ENCODE measurements at places on chromosomes 13 and 19.

DNA sequence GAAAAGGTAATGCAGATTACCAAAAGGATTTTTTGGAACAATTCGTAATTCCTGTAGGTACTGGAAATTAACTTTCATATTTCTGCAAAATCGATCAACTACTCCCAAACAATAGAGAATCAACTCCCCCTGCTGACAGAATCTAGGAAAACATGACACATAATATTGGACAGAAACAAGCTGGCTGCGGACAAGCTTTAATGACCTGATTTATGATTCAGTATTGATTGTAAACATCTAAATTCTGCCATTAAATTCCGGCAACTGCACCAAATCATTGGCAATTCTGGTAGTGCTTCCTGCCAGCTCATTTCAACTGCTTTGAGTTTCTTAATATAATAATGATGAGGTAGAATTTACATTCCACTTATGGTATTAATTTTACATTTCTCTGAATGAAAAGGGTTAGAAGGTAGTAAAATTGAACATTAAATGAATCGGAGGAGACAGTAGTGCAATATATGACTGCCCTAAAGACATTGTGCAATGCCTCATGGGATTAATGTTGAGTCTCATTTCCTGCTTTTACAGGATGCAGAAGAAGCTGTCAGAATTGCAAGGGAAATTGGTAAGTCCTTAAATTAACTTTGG, 146.5 kb downstream of the PCCA start:
- DNase-seq = peak; percentile 20

GRCh38 chr13:28043224-28043623, 54.7 kb upstream of the URAD start:
- DNase-seq = no peak

DNA sequence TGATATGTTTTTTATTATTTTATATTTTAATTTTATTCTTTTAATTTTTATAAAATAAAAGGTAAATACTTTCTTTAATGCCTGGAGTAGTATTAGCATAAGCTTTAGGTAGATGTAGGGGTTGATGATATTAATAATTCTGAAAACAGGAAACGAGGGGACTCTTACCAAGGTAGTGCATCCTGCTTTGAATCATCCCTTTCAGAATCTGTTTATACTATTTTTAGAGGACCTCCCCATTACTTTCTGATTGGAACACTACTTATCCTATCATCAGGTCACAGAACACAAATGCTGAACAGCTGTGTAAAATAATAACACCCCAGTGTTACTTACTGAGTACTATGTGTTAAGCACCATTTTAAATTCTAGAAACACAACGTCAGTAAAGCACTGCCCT, 27.3 kb downstream of the COG6 start:
- no peak for DNase-seq

DNA sequence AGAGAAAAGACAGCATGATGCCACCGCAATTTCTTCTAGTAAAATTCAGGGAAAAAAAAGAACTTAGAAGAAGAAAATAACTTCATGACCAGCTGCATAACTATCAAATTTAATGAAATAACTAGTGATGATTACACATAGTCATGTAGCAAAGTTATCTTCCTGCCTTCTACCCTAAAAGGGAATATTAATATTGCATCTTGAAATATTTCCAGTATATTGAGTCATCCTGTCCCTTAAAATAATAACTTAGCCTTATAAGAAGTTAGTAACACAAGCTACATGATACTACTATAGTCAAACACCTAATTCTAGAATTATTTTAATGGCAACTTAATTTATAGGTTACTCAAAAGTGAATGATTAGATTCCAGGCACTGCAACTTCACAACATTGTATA, 289.2 kb downstream of the KLF12 start:
- DNase-seq = no peak

DNA sequence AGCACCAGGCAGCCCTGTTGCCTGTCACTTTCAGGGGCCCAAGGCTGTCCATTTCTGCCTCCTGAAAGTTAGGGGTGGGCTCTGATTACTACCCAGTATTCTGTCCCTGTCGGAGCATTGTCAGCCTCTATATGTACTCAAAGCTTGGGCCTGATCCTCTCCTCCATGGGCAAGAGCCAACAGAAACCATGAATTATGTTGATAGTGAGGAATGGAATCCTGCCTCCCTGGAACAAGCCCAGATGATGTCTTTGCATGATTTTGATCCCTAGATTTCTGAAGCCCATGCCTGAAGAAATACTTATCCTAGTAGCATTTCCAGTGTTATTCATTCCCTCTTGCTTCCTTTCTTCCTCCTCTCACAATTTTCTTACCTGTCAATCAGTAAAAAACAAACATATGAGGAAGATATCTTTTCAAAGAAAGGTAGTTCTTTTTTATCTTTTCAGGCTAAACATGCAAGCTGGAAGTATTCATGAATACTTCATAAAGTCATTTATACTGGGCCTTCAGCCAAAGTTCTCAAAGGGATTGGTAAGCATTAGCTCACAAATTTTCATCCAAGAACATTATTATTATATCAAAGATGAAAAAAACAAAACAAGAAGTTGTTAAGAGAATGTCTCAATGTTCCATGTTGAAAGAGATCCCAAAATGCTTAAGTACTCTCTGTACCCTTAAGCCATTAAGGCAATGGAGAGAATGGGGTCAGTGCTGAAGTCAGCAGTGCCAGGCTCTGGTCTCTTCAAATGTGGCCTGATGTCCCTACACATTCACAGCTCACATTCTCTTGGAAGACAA, 171.7 kb downstream of the NHLRC3 start:
- DNase-seq = no peak

DNA sequence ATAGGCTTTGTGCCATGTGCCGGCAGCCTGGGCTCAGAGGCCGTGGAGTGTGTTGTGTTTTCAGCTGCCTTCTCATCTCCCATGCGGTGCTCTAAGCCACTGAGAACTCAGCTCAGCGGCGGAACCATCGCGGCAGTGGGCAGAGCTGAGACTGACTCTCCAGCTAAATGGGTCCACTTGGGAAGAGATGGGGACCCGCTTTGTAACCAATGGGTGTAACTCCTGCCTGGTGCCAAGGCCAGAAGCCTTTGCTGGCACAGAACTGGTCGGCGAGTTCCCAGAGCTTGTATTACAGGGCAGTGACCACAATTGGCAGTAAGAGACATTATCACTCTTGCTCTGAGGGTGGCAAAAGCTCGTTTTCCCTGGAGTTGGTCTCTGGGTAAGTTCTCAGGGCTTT, 183.0 kb downstream of the STK24 start:
- DNase-seq = no peak

- DNase-seq = no peak
Measured at GRCh38 chr19:58181902-58182576, 822 bp upstream of the ZNF274 start.

DNA sequence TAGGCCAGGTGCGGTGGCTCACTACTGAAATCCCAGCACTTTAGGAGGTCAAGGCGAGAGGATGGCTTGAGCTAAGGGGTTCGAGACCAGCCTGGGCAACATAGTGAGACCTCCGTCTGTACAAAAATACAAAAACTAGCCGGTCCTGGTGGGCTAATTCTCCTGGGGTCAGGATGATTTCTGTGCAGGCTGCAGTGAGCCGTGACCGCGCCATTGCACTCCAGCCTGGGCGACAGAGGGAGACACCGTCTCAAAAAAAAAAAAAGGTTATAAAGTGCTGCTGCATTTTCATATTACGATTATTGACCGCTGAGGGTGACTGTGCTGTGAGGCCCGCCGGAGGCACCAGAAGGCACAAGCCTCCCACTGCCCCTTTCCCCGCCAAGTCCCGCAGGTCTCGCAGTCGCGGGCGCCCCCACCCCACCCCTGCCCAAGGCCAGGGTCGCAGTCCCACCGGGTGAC, 477 bp upstream of the PLEKHF1 start:
- DNase-seq = no peak

GRCh38 chr19:52570000-52570861, at the start of gene ZNF701:
Gene ZNF701 (plus strand): TSS chr19:52570287. CDS start chr19:52574148, 3,861 bp downstream.
- peak; percentile 82 for DNase-seq

Measured in DMS79 (cell line).